Activated gamma-delta T cell treated with Interleukin-2 at 50 U/mL for 16 hours (primary cell): ENCODE measurements at places on chromosomes 6 and 20.

DNA sequence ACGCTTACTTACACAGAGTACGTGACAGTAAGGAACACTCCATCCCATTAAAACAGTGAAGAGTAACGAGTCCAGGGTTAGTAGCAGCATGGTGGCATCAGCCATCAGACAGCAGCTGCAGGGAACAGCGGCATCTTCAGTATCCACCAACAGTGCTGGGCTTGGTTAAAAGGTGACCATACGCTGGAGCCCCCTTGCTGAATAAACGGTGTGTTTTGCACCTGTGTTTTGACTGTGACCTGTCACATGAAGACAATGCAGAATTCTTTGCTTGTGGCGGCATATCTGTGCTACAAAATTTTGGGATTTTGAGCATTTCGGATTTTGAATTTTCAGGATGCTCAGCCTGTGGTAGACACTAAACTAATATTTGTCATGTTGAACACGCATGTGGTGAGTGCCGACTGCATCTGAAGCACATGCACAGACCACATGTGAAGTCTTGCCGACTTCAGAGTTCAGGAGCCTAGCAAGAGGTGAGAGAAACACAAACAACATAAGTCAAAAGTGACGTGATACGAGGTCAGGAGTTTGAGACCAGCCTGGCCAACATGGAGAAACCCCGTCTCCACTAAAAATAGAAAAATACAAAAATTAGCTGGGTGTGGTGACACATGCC lies 69.3 kb upstream of the FRMD1 start:
- no peak for DNase-seq

GRCh38 chr6:64376394-64376793 lies 740.8 kb downstream of the PHF3 start:
- DNase-seq = no peak

DNA sequence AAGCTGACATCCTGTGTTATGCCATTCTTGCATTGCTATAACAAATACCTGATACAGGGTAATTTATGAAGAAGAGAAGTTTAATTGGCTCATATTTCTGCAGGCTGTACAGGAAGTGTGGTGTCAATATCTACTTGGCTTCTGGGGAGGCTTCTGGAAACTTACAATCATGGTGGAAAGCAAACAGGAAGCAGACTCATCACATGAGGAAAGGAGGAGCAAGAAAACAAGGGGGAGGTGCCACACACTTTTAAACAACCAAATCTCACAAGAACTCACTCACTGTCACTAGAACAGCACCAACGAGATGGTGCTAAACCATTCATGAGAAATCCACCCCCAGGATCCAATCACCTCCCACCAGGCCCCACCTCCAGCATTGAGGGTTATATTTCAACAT lies 143.1 kb upstream of the GGTLC1 start:
- no peak for DNase-seq

DNA sequence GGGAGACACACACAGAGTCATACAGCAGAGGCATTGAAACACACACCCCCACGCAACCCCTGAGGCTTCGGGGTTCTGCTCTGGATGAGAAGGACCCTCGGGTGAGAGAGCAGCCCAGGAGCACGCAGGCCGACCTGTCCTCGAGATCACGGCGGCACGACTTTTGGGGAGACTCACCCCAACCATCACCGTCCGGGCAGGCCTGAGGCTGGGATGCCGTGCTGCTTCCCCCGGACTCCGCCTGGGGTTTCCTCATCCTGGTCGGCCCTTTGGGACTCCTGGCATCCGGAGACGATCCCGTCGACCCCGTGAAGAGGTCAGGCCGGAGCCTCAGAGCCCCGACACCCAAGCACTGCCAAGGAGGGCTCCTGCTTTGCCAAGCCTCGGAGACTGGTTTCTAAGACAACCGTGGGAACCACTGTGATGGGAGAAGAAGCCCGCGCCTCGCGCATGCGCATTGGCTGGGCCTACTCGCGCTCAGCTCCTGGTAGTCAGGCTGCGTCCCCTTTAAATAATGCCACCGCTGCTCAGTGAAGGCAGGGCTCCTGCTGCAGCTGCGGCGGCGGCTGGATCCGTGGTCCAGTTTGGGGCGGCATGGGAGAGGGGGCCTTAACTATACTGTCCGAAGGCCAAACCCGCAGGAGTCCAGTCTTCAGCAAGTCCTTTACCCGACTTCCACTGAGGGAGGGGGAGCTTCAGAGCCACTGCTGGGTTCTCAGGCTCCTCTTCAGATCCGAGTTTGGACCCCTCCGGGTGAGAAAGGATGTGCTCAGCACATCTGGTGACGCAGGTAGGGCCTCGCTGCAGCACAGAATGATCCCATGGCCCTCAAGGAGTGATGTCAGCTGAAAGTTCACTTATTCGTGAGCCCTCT lies 171.4 kb upstream of the ZNF337 start:
- no peak for DNase-seq

GRCh38 chr6:22020299-22021003 lies 276.4 kb downstream of the PRL start:
- no peak for DNase-seq

DNA sequence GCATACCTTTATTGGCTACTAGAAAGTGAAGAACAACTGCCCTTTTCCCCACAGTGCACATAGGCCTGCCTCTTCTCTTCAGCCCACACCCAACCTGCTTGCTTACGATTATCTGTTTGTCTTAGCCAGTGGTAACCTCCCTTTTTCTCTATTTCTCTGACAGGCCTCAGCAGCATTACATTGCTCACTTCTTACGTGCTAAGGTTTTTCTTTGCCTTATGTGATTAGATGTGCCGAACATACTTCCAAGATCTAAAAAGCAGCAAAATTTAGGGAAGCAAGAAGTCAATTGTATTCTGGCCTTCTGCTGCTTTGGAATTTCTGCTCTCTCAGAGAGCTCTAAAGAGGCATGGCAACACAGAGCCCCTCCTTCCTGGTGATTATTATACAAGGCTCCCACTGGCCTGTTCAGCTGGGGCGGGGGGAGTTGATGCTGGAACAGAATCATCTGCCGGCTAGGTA lies 7.0 kb downstream of the B4GALT5 start:
- no peak for DNase-seq

DNA sequence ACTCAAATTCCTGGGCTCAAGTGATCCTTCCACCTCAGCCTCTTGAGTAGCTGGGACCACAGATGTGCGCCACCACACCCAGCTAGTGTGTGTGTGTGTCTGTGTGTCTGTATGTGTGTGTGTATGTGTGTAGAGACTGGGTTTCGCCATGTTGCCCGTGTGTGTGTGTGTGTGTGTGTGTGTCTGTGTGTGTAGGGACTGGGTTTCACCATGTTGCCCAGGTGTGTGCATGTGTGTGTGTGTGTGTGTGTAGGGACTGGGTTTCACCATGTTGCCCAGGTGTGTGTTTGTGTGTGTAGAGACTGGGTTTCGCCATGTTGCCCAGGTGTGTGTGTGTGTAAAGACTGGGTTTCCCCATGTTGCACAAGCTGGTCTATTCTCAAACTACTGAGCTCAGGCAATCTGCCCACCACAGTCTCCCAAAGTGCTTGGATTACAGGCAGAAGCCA lies 28.3 kb downstream of the CDK5RAP1 start:
- no peak for DNase-seq
